ENCODE measurements at places on chromosomes 2 and 18.

DNA sequence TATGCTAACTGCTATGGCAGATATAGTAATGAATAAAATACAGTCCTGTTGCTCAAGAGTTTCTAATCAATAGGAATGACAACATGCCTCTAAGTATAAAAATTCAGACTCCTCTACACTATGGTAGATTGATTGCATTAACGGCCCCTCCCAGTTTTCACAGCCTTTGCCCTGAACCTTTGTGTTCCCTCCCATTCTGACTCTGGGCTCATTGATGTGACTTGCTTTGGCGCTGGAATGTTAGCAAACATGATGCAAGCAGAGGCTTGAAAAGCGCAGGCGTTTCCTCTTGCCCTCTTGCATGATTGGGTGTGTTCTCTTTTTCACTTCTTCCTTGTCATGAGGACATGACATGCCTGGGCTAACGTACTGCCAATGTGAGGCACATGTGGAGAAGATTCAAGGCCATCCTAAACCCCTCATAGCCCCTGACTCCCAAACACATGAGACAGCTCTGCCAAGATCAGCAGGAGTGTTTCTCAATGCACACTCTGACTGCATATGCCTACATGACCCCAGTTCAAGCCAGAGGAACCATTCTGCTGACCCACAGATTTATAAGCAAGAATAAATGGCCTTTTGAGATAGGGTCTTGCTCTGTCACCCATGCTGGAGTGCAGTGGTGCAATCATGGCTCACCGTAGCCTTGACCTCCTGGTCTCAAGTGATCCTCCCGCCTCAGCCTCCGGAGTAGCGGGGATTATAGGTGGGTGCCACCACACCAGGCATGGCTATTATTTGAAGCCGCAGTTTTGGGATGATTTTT is 49.7 kb upstream of the CD28 start:
- DNase-seq: no peak

- no peak for DNase-seq
These were observed 438 bp downstream of the HSPE1 start for GRCh38 chr2:197500503-197501131.

DNA sequence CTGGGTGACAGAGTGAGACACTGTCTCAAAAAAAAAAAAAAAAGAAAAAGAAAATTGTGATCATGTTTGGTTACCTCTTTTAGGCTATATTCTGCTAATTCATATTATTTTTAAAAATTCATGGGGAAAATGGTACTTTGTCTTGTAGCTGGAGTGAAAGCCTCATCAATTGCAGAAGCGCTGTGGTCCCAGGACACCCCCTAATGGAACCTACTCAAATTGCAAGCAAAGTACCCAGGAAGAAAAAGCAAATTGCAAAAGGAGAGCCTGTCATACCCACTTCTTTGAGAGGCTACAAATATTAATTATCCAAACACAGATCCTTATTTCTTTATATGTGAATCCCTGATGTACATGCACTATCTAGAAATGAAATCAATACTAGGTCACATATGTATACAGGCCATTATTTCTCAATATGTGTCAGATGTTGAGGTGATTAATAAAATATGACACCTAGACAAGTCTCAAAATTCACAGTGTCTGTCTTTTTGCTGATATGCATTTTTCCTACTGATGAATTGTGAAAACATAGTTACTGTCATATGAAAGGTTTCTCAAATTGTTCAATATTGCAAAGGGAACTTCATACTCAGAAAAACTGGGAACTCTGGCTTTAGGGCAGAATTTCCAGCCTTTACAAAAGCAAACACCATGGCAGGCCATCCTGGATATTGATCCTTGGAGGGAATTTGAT is 12.6 kb downstream of the CRACDL start:
- DNase-seq: no peak

- no peak for DNase-seq
These were observed 5.4 kb upstream of the NCKAP5 start for GRCh38 chr2:133573491-133574162.

DNA sequence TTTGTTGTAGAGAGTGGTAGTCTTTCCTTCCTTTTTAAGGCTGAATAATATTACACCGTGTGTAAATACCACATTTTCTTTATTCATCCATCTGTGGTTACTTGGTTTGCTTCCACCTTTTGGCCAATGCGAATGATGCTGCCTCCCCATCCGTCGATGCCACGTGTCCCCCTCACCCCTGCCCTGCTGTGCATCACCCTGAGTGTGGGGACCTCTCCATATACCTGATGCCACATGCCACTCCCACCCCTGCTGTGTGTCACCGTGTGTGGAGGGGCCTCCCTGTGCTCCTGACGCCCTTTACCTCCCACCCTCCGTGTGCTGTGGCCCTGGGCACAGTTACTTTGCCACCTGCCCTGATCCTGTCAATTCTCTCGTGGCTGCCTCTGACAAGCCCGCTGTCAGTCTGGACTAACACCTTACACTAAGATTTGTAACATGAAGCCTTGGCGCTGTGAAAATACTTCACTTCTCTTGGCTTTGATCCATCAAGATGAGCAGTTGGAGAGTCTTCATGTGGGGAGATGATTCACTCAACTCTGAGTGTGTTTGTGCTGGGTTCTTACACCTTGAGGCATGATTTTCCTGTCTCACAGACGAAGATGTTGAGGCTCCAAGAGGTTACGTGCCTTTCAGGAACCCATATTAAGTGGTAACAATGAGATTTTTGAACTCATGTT is 234.0 kb downstream of the ZNF407 start:
- DNase-seq: no peak

- DNase-seq: no peak
These were observed 13.4 kb upstream of the ADGRF3 start for GRCh38 chr2:26359886-26360473.

DNA sequence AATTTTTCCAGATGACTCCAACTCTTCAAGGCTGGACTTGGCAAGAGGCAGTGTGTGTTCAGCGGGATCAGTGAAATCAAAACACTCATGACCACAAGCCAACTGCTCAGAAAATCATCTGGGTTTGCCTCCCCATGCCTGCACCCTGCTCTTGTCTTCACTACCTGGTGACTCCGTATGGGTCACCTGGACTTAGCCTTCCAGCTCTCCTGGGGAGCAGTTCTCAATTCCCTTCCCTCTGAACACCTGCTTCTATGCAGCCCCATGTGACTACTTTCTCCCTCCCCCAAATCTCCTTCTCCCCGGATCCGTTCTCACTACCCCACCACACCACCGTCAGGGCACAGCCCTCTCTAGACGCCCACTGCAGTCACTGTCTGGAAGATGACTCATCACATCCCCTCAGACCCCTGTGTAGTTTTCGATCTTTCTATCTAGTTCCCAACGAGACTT is 130.2 kb upstream of the ID2 start:
- no peak for DNase-seq

GRCh38 chr18:48058486-48058885 is 128.0 kb upstream of the SMAD2 start:
- DNase-seq: no peak

DNA sequence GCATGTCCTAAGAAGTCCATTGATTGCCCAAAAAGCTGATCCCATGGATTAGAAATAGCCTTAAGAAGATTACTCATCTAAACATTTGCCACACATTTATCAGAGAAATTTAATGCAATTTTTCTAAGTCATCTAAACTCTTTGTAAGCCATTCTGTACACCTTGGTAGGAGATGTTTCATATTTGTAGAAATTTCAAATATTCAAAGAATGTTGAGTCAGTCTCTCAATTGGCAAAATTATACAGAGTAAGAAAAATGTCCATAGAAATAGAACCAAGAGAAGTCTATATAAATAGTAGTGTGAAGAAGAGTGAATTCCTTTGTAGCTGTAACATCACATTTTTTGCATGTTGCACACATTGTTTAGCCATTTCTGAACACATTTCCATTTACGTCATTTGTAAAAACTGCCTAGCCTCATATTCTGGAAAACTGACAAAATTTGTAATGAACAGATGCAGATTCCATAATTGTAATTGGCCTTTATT is 128.6 kb downstream of the MSTN start:
- no peak for DNase-seq

- no peak for DNase-seq
These were observed 17.5 kb downstream of the MYO5B start for GRCh38 chr18:50177294-50177992.

DNA sequence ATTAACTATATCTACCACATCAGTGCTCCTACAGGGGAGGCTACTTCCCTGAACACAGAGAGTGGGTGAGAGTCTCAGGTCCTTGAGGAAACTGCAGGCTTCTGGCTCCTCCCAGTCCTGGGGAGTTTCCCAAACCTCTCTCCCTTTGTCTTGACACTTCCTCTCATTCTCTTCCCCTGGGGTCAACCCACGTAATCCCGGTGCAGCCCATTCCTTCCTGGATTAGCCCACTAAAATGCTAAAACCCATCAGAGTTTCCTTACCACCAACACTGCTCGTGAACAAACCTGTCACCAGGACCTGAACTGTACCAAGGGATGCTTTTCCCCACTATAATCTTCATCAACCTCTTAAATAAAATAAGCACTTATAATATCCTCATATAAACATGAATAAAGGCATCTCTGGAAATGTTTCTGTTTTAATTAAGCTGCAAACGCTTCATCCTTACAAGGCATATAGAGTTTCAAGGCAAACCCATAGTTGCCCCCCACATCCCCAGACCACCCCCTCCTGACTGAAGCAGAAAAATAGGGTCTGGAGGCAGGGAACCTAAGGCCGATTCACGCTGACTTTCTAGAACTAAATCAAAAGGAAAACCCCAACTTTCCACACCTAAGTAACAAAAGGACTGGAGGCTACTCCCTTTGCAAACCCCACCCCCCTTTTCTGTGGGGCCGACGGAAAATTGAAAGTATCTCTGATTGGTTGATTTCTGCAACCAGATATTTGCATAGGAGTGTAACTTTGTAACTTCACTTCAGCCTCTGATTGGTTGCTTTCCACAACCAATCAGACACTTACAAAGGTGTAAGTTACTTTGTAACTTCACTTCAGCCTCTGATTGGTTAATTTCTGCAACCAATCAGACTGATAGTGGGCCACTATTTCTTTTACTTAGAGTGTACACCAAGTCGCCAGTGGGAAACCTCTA is 19.0 kb downstream of the TMSB10 start:
- no peak for DNase-seq

GRCh38 chr2:37457401-37457901 is 113.0 kb downstream of the QPCT start:
- DNase-seq: no peak

- no peak for DNase-seq
These were observed 65.3 kb upstream of the SMIM21 start for GRCh38 chr18:75492852-75493251.

- no peak for DNase-seq
These were observed 335.5 kb downstream of the CLIP4 start for GRCh38 chr2:29450596-29451222.

DNA sequence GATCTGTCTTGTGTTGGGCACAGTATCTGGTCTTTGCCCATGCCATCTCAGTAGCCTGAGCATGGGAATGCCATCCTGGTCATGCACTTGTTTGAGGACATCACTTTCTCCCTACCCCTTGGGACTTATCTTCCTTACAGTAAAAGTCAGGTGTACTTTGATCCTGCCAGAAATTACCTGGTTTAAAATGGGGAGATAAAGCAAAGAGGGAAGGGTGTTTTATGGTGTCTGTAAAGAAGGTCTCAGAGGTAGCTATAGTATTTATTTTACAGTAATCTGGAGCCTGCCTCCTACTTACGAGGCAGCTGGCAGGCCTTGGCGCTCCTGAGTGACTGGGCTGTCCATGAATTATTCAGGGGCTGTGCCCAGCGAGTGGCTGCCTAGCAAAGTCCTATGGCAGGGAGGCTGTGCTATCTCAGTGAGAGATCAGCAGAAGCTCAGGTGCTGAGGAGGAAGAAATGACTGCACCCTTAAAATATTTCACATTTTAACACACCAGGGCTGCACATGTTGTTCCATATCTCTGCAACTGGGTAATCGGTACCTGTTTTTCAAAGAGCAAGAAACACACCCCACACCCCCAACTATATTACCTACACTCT is 93.9 kb downstream of the SPTBN1 start:
- DNase-seq: no peak

GRCh38 chr2:191629001-191629453 is 48.9 kb upstream of the NABP1 start:
- DNase-seq: peak; percentile 32

- no peak for DNase-seq
These were observed 273.1 kb downstream of the DLGAP1 start for GRCh38 chr18:4181882-4182568.

DNA sequence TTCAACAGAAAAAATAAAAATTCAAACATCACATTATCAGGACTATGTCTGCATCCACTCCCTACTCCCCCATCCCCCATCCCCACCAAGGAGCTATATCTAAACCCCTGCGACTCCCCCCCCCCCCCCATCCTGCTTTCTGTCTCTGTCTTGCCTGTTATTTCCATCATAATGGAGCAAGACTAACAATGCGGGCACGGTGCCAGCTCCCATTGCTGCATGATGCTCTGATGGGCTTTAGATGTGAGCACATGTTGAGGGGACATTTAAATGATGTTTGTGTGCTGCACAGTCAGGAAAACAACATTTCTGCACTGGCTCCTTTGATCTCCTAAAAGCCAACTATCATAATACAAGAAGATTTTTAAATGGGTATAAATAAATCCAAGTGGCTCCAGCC is 644.2 kb upstream of the SETBP1 start:
- no peak for DNase-seq

DNA sequence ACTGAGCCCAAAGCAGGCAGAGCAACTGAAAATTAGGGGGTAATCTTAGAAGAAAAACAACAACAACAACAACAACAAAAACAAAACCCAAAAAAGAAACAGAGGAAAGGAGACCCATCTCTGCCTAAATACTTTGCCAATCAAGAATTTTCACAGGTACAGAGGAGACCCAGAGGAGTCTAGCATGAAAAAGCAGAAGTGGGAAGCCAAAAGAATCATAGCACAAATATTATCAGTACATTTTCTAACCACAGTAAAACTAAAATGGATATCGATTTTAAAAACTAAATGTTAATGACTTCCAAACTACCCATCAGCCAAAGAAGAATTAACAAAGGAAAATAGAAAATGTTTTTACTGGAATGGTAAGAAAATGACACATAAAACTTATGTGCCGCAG is 148.1 kb downstream of the BAZ2B start:
- DNase-seq: no peak

DNA sequence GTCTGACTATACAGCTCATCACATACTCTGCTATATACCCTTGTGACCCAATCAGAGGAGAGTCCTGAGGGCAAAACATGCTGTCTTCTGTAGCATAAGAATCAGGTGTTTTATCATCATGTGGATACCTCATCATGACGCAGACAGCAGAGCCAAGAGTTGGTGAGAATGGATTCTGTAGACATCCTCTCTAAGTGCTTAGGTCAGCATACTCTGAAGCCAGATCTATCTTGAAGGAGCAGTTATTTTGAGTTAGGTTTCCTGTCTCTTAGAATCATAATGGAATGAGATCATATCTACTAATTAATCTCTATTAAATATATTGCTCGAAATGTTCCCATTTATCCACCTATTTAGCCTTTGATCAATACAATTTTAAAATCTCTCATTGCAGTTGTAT is 190.2 kb upstream of the KCNH7 start:
- DNase-seq: no peak

GRCh38 chr2:181904022-181904632 is 12.6 kb downstream of the ITPRID2 start:
- no peak for DNase-seq

GRCh38 chr2:226865273-226865672 is 29.4 kb downstream of the RHBDD1 start:
- no peak for DNase-seq

- no peak for DNase-seq
These were observed 1.5 kb downstream of the RALB start for GRCh38 chr2:120254178-120254577.
